ENCODE measurements at places on chromosomes 6 and 20.
A peak's percentile ranks its signal among the peaks of the same experiment; 100 is the strongest.

DNA sequence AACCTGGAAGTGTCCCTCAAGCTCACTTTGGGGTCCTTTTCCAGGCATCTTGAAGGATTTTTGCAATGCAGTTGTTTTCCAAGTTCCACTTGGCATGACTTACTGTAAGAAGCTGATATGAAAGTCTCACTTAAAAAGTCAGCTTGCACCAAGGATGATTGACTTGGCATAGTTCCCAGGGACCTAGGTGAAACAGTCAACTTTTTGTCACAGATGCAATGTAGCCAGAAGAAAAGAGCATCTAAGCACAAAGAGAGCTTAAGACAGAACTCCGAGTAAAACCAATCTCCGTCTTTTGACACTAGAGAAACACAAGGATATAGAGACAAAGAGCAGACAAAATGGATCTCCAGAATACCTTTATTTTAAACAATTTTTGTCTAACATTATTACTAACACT, 2.6 kb upstream of the ZSCAN12 start:
- no peak for DNase-seq

- DNase-seq: no peak
Measured at GRCh38 chr6:165484178-165484889, 174.9 kb upstream of the C6orf118 start.

GRCh38 chr20:46872328-46873211, 22.1 kb upstream of the EYA2 start:
- DNase-seq: no peak

DNA sequence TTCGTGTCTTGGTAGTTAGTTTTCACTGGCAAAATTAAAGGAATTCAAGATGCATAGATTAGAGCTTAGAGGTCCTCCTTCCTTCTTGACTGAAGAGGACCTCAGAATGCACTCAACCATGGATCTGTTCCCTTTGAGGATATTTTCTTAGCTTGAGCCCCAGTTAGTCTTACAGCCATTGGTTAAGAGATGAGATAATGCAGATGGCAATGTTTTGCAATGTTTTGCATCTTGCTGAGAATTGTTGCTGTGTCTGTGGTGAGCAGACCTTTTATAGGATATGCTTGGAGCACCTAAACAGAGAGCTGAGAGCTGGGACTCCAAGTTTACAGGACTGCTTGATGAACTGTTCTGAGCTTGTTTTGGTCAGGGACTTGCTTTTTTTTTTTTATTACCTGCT, 107.5 kb downstream of the TMEM170B start:
- DNase-seq: no peak

GRCh38 chr6:134351615-134352474, 33.9 kb upstream of the SGK1 start:
- DNase-seq: no peak

- no peak for DNase-seq
Measured at GRCh38 chr6:24051942-24052589, 73.9 kb upstream of the NRSN1 start.

- DNase-seq: peak; percentile 44
Measured at GRCh38 chr20:11091511-11091910, 417.7 kb upstream of the JAG1 start.

DNA sequence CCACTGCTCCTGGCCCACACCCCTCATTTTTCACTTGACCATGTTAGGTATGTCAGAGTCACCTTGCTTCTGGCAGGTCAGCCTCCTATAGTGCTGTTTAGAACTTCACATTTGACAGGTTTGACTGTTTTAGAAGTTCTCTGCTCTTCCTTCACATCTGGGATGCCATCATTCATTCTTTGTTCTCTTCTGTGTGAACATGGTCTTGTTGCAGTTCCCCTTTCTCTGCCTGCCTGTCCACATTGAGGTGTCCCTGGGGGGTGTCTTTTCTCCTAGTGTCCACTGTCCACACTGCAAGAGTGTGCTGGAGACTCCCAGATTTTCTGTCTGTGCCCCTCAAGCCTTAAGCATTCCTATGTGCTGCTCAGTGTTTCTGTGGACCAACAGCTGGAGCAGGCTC, 89.5 kb downstream of the JARID2 start:
- no peak for DNase-seq

DNA sequence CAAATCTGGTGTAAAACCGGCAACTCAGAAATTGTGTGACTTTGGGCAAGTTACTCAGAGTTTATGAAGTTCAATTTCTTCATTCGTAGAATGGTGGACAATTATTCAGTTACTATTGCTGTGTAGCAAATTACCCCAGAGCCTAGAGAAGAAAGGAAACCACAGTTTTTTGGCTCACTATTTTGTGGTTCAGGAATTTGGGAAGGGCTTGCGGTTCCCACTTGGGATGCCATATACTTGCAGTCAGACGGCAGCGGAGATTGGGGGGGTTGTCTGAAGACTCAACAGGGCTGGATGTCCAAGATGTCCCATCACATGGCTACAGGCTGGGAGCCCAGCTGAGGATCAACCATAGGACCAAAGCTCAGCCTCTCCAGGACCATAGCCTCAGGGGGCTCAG, 108.1 kb downstream of the PCSK2 start:
- DNase-seq: peak; percentile 51

DNA sequence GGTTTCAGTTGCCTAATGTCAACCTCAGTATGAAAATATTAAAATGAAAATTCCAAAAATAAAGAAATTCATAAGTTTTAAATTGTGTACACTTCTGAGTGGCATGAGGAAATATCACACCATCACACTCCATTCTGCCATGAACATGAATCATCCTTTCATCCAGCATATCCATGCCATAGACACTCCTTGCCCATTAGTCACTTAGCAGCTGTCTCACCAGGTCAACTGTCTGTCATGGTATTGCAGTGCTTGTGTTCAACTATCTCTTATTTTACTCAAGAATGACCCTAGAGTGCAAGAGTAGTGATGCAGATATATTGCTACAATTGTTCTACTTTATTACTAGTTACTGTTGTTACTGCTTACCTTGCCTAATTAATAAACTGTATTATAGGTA, 712.4 kb downstream of the EPHA7 start:
- DNase-seq: no peak

GRCh38 chr6:97097068-97098047, 172.8 kb downstream of the KLHL32 start:
- DNase-seq: no peak

GRCh38 chr6:66344796-66345195, 637.8 kb upstream of the EYS start:
- DNase-seq: no peak

DNA sequence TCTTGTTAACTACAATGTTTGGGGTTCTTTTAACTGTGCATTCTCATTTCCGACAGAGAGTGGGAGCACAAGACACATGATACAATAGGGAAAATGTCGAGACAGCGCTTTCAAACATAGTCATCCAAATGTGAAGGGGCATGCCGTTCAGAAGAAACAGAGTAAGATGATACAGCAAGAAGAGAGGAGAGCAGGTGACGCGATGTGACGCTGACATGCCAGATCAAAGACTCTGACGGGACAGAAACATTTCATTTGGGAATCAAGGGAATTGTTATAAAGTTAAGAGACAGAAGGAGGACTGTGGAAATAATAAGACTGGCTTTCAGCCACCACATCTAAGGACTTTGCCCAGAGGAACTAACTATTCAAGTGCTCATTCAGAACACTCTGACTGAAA, 117.4 kb downstream of the FAXC start:
- no peak for DNase-seq

DNA sequence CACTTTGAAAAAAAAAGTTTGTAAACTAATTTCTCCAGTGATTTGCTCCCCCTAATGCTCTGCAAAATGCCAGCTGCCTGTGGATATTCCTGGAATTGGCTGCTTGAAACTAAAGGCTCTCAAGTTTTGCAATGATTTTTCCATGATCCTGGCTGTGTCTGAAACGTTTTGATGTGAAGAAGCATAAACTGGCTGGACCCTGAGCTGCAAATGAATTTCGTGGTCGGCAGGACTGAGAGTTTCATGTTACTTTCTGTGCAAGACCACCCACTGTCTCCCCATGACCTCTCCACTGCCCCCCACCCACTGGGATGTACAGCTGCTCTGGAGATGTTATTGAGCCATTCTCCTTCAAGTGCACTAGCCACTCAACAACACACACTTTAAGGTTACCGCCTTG, 171.3 kb upstream of the SSTR4 start:
- no peak for DNase-seq

- DNase-seq: no peak
Measured at GRCh38 chr6:16409531-16410441, 171.4 kb downstream of the GMPR start.

GRCh38 chr6:121694801-121695251, 259.4 kb downstream of the GJA1 start:
- peak; percentile 33 for DNase-seq

DNA sequence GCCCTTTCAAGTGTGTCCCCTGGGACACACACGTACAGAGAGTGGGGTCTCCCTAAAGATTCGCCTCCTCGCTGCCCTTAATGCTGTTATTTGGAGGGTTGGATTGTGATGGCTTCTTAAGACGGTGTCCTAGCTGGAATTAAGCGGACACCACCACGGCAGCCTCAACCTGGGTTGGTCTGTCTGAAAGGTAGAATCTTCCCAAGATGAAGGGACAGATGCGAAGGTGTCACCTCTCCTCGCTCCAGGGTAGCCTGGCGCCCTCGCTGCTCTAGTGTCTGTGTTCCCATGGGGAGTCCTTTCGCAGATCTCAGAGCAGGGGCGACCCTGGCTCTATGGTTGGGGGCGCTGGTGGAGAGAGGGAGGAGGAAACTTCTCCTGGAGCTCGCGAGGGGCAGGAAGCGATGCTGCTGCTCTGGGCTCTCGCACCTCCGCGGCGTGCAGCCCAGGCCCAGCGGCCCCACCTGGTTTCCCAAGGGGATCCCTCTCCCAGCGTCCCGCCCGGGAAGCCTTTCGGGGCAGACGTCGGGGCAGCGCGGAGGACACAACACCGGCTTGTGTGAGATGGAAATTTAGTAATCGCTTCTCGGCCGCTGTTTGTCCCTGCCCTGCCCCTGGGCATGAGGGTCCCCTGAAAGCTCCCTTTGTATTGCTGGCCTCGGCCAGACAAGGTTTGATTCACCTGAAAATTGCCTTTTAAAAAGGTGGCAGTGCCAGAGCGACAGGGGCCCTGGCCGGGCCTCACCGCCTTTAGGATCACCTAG, 1.7 kb downstream of the RSPO3 start:
- DNase-seq: no peak

DNA sequence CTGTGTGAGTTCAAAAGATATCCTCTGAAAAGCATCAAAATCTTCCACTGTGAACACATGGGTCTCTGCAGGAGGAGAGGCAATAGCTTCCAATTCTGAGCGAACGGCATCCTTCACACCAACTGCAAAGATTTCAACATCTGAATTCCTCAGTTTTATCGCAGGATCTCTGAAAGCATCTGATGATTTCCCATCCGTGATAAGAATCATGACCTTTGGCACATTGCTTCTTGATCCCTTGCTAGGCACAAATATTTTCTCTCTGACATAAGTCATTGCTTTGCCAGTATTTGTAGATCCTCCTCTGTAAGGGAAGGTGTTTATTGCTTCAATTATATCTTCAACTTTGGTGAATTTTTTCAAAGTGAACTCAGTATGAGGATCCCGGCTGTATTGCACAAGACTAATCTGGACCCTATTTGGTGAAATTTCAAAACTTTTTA, 22.7 kb downstream of the COL12A1 start:
- DNase-seq: no peak

DNA sequence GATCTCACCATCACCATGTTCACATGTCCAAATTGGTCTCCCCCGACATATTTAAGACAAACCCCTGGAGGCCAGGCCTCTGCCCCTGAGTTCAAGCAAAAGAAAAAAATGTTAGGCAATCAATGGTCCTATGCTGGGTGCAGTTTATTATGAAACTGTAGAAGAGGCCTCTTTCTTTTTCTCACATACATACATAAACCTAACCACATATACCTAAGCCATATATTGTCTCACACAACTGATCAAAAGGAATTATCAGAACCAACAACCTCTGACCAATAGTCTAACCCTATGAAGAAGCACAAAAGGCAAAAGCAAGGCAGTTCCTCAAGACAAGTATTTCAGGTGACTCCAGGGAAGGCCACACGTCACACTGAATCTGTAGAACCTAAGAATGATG, 49.9 kb downstream of the ILRUN start:
- DNase-seq: no peak

All from stromal cell of bone marrow (primary cell).